Natural killer cell (primary cell): ENCODE measurements at places on chromosomes 5 and 9. TPM values are rescaled to one million over a fixed set of nuclear protein-coding genes. Genes with fewer than 3 reads are reported as not detected.

Gene NUTM2F
- not detected for total RNA-seq

Gene BNC2
- 66.5 TPM for total RNA-seq

DNA sequence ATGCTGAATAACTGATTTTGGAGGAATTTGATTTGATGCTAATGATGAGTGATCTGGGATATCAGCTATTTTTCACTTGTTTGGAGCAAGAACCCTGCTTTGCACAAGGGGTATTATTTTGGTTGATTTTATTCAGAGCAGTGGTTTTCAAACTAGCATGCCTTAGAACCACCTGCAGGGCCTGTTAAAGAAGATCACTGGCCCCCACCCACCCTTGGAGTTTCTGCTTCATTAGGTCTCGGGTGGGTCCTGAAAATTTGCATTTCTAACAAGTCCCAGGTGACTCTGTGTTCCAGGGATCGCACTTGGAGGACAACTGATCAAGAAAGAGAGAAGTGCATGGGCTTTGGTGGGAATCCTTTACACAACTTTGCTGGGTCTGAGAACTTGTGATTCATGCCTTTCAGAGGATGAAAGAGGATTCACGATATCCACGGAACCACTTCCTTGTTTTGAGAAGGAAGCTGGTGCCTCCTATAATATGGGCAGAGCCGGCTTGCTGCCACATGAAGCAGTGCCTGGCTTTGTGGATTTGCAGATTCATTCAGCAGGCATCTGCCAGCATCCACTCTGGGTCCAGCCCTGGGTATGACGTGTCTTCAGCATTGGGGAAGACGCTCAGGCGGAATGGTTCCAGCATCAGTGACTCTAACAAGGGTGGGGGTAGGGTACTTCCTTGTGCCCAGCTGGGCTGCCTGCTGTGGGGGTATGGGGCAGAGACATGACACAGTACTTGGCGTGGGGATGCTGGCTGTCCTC is 106.6 kb upstream of the PITX1 start:
- H3K27ac ChIP-seq: peak overlapping the region; percentile 38
- H3K27me3 ChIP-seq: no peaks in the 10 kb centered on the region
- H3K36me3 ChIP-seq: no peaks in the 10 kb centered on the region
- DNase-seq: no peak
- H3K4me1 ChIP-seq: peaks cover 8% of the 10 kb centered on the region

DNA sequence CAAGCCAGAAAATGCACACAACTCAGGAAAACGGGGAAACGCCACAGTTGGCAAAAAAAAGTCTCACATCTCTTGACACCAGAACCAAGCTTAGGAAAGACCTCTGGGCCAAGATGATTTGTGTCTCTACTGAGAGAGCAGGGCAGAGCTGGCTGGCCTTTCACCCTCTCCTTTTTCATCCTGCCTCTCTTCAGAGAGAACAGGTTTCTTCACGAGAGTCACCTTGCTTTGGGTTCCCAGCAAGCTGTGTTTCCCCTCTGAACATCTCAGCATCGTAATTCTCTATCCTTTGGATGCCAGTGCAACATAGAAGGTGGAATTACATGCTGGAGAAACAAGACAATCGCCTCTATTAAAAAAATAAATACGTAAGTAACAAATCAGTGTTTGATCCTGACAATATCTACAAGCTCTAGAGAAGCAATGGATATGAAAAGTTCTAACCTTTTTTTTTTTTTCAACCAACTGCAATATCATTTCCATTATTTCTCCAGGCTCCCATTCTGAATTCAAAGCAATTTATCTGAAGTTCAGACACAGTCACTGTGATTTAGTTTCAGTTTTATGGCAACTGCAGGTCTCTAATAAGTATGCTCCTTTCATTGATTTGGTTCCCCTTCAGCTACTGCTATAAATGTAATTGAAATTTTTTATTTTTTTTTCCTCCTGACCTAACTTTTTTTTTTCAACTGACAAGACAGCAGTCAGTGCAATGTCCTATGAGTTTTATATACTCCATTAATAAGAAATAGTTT is 708.6 kb downstream of the DTWD2 start:
- H3K27ac ChIP-seq: no peak overlapping the region
- H3K27me3 ChIP-seq: no peaks in the 10 kb centered on the region
- H3K4me3 ChIP-seq: no peak overlapping the region
- no peaks in the 10 kb centered on the region for H3K4me1 ChIP-seq

Gene ELAVL2
- not detected for total RNA-seq

GRCh38 chr5:89117124-89117644 is 234.2 kb upstream of the MEF2C start:
- H3K27ac ChIP-seq: no peak overlapping the region
- H3K36me3 ChIP-seq: no peaks in the 10 kb centered on the region
- DNase-seq: no peak
- no peaks in the 10 kb centered on the region for H3K27me3 ChIP-seq
- H3K4me3 ChIP-seq: no peak overlapping the region
- H3K4me1 ChIP-seq: peaks cover 3% of the 10 kb centered on the region

DNA sequence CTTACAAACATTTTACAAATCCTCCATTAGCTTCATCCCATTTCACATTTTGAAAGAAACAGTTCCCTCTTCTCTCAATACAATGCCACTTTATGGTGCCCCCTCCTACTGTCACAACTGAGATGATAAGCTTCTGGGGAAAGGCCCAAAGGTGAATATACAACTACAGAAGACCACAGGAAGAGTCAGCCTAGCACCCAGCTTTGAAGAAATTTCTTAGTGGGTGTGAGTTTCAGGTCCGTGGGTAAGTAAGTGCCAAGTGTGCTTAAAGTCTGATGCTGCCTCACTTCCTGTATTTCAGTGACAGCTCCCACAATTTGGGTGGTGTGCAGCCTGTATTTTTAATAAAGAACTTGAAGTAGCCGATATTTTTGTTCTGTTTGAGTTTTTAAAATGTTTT is 68.1 kb downstream of the ARHGEF28 start:
- peak; percentile 61 for DNase-seq
- H3K4me3 ChIP-seq: peak overlapping the region; percentile 16
- peaks cover 32% of the 10 kb centered on the region for H3K4me1 ChIP-seq
- no peaks in the 10 kb centered on the region for H3K36me3 ChIP-seq

- H3K27ac ChIP-seq: no peak overlapping the region
- no peaks in the 10 kb centered on the region for H3K4me1 ChIP-seq
- H3K27me3 ChIP-seq: no peaks in the 10 kb centered on the region
- H3K4me3 ChIP-seq: no peak overlapping the region
- DNase-seq: no peak
These were observed 296.6 kb upstream of the FBXL7 start for GRCh38 chr5:15203376-15203775.

DNA sequence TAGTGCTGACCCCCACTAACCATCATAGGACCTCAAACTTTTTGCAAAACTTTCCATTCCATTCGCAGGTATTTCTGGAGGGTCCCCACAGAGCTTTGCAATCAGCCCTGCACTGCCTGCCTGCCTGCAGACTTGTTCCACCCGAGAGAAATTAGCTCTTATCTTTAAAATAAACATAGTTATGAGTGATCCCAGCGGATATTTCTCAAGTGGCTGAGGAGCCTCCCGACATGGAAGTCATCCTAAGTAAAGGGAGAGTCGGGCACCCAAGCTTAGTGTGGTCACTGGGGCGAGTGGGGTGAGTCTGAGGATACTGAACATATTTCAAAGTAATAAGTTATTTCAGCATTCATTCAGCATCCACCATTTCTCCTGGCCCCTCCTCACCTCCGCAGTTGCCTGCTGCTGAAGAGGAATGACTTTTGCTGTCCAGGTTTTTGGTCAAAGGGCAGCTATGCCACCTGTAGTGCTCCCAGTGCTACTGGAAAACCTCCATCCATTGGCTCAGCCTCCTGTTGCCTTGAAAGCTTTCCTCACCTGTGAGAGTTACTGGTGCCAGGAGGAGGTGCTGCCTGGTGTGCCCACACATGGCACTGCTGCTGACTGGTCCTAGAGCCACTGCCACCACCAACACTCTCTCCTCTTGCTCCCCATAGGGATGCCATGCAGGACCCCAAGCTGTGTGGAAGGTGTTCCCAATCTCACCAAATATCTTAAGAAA is 89.7 kb upstream of the PCSK1 start:
- no peak overlapping the region for H3K4me3 ChIP-seq
- peaks cover 3% of the 10 kb centered on the region for H3K27me3 ChIP-seq
- H3K27ac ChIP-seq: no peak overlapping the region
- DNase-seq: no peak
- H3K4me1 ChIP-seq: no peaks in the 10 kb centered on the region

DNA sequence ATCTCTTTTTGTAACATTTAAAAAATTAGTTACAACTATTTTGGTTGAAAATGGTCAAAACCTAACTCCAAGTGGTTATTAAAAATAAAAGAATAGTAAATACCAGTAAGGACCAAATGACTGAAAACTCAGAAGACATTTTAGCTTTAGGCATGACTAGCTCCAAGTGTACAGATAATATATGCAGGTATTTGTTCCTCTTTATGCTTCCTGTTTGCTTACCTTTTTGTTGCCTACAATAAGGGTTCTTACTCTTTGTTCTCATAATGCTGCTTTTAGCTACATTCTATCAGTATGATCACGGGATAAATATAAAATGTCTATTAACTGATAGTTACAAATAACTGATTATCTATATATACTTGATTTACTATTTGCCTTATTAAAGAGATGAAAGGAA is 259.6 kb downstream of the CDH12 start:
- H3K36me3 ChIP-seq: no peaks in the 10 kb centered on the region
- no peak overlapping the region for H3K27ac ChIP-seq
- DNase-seq: no peak
- no peaks in the 10 kb centered on the region for H3K4me1 ChIP-seq
- H3K27me3 ChIP-seq: no peaks in the 10 kb centered on the region
- no peak overlapping the region for H3K4me3 ChIP-seq

GRCh38 chr5:85998656-85999055 is 619.1 kb upstream of the COX7C start:
- H3K4me3 ChIP-seq: no peak overlapping the region
- DNase-seq: no peak
- H3K36me3 ChIP-seq: no peaks in the 10 kb centered on the region
- H3K27ac ChIP-seq: no peak overlapping the region
- H3K27me3 ChIP-seq: no peaks in the 10 kb centered on the region
- H3K4me1 ChIP-seq: no peaks in the 10 kb centered on the region

Gene PAEP
- total RNA-seq: not detected

- H3K4me3 ChIP-seq: no peak overlapping the region
- no peak overlapping the region for H3K27ac ChIP-seq
- H3K27me3 ChIP-seq: no peaks in the 10 kb centered on the region
- peaks cover 10% of the 10 kb centered on the region for H3K36me3 ChIP-seq
- peak; percentile 39 for DNase-seq
These were observed 4.1 kb downstream of the MRPS2 start for GRCh38 chr9:135504262-135505243.

- DNase-seq: no peak
- no peaks in the 10 kb centered on the region for H3K36me3 ChIP-seq
- H3K27ac ChIP-seq: no peak overlapping the region
These were observed 225.7 kb downstream of the FRMD3 start for GRCh38 chr9:83312537-83312936.

DNA sequence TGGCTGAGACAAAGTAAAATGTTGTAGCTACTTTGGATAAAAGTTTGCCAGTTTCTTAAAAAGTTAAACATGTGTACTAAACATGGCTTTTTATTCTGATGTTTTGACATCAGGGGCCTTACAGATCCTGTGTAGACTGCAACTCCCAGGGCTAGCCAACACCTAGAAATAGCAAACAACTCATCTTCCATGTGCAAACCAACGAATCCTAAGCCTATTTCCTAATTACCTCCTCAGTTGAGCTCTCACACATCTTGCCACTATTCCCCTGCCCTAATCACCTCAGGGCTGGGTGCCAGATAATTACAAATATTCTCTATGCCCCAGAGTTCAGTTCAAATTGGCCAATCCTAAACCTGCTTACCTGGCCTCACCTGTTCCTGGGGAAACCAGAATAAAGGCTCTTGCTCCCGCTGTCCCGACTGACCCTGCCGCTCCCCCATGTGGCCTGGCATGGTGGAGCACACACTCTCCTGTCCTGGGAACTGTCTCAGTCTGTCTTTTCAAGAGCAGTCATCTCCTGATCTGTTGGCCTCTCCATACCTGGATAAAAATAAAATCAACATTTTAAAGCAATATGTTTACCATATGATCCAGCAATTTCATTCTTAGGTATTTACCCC is 37.1 kb upstream of the FAM169A start:
- DNase-seq: no peak
- H3K27me3 ChIP-seq: no peaks in the 10 kb centered on the region
- H3K27ac ChIP-seq: no peak overlapping the region
- no peaks in the 10 kb centered on the region for H3K36me3 ChIP-seq
- H3K4me1 ChIP-seq: peaks cover 2% of the 10 kb centered on the region
- no peak overlapping the region for H3K4me3 ChIP-seq

DNA sequence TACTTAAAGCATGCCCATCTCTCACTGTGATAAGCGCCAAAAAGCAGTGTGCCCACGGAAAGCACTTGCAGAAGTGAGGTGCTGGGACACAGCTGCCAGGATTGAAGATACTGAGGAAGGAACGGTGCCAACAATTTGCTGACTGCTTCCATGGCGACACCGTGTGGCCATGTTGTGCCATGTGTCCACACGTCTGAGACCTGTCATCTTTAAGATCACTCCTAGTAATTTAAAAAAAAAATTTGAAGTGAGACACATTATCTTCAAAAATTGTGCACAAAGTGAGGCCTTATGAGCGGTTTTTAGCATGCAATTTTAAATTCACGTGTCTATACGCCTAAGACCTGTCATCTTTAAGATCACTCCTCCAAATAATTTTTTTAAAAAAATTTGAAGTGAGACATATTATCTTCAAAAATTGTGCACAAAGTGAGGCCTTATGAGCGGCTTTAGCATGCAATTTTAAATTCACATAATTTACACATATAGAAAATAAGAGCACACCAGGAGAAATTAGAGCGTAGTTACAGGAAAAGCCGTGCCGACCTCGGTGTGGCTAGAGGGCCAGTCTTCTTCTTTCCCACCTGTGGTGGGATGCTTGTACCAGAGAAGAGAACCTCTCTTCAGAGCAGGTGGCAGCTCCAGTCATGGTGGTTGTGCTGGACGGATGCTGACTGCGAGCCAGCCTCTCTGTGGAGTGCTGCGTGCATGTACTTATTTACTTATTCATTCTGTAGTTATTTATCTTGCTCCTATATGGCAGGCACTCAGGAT is 21.4 kb upstream of the FLT4 start:
- H3K27ac ChIP-seq: no peak overlapping the region
- peaks cover 15% of the 10 kb centered on the region for H3K4me1 ChIP-seq
- DNase-seq: no peak
- H3K4me3 ChIP-seq: no peak overlapping the region
- H3K27me3 ChIP-seq: peaks cover 5% of the 10 kb centered on the region
- H3K36me3 ChIP-seq: no peaks in the 10 kb centered on the region
